H7 (cell line): ENCODE measurements at places on chromosomes 12 and 14. TPM values are rescaled to one million over a fixed set of nuclear protein-coding genes. Genes with fewer than 3 reads are reported as not detected.

- DNase-seq, result no peak
Measured at GRCh38 chr12:105321125-105321524, 9.4 kb upstream of the C12orf75 start.

- DNase-seq, result no peak
Measured at GRCh38 chr12:109084425-109084824, 8.8 kb downstream of the ALKBH2 start.

- DNase-seq, result no peak
Measured at GRCh38 chr14:54715811-54716210, 148.9 kb downstream of the SAMD4A start.

GRCh38 chr14:30798961-30799360 lies 75.4 kb upstream of the COCH start:
- no peak for DNase-seq

DNA sequence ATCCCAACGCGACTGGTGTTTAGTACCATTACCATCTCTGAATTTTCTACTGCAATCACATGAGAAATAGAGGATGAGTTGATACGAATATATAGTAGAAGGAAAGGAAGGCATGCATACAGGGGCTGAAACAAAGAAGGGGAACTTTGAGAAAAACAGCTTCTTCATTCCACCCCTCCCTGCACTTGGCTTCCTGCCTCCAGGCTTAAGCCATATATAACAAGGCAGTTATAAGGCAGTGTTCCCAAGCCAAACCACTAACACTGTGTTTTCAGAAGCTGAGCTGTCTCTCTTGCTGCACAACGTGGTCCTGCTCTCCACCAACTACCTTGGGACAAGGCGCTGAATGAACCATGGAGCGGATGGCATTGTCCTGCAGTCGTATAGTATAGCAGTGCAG lies 11.0 kb downstream of the LETMD1 start:
- no peak for DNase-seq

GRCh38 chr14:95440951-95441350 lies 75.5 kb downstream of the SYNE3 start:
- peak; percentile 68 for DNase-seq

DNA sequence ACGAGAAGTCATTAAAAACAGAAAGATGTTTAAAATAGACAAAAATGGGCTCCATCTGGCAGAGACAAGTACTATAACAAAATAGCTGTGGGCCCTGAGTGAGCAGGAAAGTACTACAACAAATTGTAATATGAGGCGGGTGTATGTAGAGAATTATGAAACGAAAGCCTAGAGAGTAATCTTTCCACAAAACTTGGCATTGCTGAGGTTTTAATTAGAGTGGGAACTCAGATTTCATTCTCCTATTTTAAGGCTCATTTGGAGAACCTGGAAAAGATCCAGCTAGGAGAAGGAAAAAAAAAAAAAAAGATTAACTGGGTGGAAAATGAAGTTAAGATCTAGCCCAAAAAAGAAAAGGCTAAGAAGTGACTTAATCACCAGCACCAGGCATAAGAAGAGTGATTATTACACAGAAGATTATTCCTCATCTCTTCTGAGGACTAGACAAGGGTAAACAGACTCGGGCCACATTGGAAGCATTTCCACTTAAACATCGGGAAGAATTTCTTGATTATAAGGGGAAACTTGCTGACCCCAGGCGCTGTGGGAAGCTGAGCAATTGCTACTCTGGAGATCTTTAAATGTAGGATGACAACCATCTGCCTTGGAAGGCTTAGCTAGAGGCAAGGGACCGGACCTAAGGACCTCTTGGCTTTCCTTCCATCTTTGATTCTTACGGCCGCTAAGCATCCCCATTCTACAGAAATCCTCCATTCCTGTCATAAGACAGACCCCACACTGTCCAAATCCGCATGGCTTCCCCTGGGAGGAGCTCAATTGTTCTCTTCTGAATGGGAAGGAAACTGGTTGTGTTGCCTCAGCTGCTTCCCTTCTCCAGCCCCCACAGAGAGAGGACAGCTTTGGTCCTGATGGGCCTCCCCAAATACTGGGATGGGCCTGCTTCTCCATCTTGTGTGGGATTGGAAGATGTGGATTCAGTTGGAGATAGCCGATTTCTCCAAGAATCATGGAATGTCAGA lies 40.6 kb downstream of the IGF1 start:
- no peak for DNase-seq

GRCh38 chr12:121166356-121166755 lies 33.7 kb downstream of the P2RX7 start:
- DNase-seq, result no peak

DNA sequence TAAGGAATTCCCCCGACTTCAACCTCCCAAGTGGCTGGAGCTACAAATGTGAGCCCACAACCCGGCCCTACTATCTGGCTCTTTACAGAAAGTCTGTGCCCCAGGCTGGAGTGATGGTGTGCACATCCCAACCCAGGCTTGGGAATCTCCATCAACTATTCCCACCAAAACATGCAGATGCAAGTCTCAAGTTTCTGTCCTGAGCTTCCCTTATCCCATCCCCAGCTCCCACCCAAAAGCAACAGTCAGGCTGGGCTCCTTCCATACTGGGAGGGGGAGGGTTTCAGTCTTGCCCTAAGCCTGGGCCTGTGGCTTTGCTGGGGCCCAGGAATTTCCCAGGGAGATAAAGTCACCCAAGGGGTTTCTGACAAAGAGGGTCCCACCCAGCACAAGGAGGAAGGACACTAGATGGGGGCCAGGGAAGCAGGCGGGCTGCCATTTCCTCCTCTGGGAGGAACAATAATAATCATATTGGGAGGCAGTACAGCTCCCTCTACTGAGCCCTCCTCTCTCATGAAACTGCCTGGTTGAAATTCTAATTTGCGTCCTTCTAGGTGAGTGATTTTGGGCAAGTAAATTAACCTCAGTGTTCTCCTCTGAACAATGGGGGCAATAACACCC lies 8.0 kb downstream of the SLC8B1 start:
- DNase-seq, result peak; percentile 34

- DNase-seq, result peak; percentile 52
Measured at GRCh38 chr12:110661337-110661972, 27.5 kb downstream of the HVCN1 start.

- DNase-seq, result no peak
Measured at GRCh38 chr12:118190266-118190665, 54.3 kb downstream of the PEBP1 start.

DNA sequence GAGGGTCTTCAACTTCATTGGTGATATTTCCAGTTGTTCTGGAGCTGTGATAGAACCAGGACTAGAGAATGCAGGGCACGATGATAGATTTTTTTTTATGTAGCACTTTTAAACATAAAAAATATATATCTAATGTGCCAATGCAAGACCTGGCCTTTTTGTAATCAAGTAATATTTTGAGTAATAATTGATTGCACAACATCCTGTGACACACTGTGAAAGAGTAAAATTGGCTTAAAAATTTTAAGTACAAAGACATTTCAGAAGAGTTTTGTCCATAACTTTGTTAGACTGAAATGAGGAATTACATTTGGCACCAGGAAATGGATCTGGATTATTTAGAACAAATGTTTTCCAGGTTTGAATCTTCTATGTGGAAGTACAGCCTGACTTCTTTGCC lies 22.1 kb downstream of the PRKCH start:
- DNase-seq, result no peak

DNA sequence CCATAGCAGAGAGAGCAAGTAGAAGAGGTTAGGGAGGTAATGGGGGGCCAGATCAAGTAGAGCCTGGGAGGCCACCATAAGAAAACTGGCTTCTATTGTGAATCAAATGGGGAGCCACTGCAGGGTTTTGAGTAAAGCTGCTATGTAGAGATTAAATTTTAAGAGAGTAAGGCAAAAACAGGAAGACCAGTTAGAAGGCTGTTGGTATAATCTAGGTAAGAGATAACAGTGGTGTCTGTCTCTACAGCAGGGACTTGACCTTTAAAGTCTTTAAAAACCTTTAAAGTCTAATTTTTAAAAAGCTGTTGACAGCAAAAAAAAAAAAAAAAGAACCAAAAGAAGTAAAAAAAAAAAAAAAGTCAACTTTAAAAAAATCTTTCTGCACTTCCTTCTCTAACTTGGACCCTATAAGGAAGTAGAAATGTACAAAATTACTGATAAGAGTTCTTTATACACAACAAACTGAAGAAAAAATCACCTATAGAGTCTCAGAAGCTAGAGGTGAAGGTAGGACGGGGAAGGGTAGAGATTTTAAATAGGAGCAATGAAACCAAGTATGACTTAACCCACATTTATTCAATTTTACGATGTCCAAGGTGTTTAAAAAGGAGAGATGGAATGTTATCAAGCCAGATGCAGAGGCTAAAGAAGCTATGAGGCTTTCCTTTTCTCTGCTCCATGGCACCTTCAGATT lies 26.1 kb downstream of the SGPP1 start:
- DNase-seq, result no peak

DNA sequence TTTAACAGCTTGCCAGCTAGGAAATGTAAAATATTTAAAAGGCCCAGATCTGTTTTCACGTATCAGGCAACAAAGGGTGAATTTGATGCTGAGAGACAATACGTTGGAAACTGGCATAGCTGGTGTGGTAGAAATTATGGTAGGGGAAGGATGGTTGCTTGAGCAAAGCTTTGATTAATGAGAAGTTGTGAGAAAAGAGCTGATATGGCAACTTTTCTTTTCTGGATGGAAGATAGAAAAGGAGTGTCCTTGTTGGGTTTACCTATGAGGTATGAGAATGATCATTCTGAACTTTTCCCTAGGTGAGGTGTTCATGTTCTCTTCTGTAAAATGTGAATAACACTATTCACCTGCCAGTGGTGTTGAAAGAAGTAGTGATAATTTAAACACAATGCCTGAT lies 34.2 kb downstream of the ZNF641 start:
- DNase-seq, result no peak

- no peak for DNase-seq
Measured at GRCh38 chr12:11089246-11089645, 2.9 kb downstream of the TAS2R43 start.

DNA sequence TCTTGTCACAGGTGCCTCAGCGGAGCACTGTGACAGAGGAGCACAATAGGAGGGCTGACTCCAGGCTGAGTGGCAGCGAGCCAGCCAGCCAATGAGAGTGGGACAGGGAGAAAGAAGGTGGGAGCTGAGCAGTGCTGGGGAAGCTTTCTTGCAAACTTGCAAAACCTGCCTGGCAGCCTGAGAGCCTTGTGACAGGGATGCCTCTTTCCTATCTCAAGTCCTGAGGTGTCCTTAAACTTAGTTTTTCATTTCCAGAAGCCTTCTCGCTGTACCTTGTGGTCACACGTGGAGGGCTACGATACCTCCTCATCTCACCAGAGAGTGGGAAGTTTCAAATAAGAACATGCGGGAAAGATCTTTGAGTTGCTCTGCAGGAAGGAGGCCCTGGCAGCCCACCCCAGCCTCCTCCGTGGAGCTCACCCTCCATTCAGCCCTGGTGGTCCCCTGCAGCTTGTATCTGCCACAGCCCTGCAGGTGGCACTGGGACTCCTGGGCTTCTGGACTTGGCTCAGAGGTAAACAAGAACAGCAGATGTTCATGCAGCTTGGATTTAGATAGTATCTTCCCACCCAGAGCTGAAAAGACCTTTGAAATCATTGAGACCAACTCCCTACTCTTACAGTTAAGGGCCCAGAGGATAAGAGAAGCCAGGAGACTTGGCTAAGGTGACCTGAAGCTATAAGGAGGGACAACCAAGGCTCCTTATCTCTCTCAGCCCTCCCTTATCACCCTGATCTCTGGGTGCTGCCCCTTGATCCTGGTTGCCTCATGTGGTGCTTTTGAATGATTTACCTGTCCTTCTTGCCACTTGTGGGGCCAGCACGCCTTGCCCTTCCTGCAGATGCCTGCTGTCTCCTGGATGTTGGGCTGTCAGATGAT lies 153.5 kb upstream of the MAX start:
- DNase-seq, result peak; percentile 88

DNA sequence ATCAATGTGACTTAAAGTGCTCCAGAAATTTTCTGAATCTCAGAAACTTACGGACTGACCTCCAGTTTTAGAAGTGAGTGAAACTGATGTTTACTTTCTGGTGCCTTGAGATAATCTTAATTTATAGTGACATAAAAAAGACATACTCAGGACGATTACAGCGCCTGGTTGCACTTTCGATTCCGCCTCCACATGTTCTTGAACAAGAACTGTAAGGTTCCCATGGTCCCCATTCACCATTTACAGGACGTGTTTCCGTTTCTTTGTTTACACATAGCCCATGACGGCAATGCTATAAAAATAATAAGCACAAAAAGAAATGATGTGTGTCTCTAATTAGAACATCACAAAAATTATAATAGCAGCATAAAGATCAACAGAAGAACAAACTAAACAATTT lies 98.2 kb downstream of the ADAMTS20 start:
- DNase-seq, result no peak

- DNase-seq, result no peak
Measured at GRCh38 chr14:52077256-52077979, 8.6 kb upstream of the NID2 start.

- no peak for DNase-seq
Measured at GRCh38 chr12:111605911-111606766, 7.0 kb upstream of the ATXN2 start.

DNA sequence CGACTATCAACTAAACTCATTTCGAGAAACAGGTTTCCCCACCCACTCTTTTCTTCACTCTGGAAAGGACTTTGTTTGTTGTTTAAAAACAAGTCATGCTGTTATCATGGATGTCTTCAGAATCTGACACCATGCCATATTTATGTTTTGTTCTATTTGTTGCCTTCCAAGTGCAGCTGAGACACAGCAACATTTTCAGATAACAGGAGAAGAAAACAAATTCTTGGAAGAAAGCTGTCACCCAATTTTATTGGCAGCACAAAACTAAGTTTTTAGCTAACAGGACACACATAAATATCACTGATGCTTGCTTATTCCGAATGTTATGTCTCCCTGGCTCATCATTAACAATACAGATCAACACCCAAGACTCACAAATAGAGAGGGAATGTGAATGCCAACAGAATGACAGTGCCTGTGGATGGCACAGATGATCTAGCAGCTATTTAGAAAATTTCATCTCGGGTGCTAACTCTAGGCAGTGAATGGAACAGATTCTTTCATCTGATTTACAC lies 147.9 kb downstream of the RPS29 start:
- DNase-seq, result no peak

DNA sequence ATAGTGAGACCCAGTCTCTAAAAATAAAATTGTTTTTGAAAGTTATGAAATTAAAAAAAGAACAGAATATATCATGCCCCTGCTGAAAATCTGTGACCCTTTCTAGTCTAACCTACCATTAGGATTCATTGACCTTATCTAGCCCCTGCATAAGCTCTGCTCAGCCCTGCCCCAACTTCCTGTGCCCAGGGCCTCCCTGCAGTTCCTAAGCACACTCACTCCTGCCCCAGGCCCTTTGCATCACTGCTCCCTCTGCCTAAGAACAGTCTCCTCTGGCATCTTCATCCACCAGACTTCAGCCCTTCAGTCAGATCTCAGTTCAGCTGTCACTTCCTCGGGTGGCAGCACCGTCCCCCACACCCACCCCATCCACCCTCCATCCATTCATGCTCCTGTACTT lies 55.4 kb downstream of the SCARB1 start:
- no peak for DNase-seq

Gene IL31
- not detected in 2 replicates for total RNA-seq

Gene TSPAN11
- 0.42 and 0.67 TPM in 2 replicates for total RNA-seq

Gene PUS7L
- total RNA-seq, result 11.9 and 22.3 TPM in 2 replicates

Gene NTS
- total RNA-seq, result 219 and 319 TPM in 2 replicates

Gene DIP2B
- 13.7 and 17.6 TPM in 2 replicates for total RNA-seq

Gene CCDC197
- not detected in 2 replicates for total RNA-seq

Gene TMEM52B
- not detected in 2 replicates for total RNA-seq

Gene CCDC184
- total RNA-seq, result 0.07 and 0.17 TPM in 2 replicates

Gene THTPA
- total RNA-seq, result 12.1 and 14.0 TPM in 2 replicates

Gene SLC10A1
- total RNA-seq, result not detected in 2 replicates

Gene IFI27L1
- 14.3 and 16.4 TPM in 2 replicates for total RNA-seq

Gene TDRD9
- not detected in 2 replicates for total RNA-seq

Gene SLC39A2
- 0.17 TPM in 1 of 2 replicates, not detected in the other for total RNA-seq

Gene ZC2HC1C
- 1.3 and 2.7 TPM in 2 replicates for total RNA-seq

Gene RNU4-1
- under 0.01 TPM in 2 replicates for total RNA-seq

Gene RAB3IP
- total RNA-seq, result 31.0 and 60.2 TPM in 2 replicates
